ENCODE measurements at places on chromosomes 2 and 18.
A peak's percentile ranks its signal among the peaks of the same experiment; 100 is the strongest.

- no peak for DNase-seq
These were observed 25.0 kb downstream of the SPEG start for GRCh38 chr2:219459460-219460311.

DNA sequence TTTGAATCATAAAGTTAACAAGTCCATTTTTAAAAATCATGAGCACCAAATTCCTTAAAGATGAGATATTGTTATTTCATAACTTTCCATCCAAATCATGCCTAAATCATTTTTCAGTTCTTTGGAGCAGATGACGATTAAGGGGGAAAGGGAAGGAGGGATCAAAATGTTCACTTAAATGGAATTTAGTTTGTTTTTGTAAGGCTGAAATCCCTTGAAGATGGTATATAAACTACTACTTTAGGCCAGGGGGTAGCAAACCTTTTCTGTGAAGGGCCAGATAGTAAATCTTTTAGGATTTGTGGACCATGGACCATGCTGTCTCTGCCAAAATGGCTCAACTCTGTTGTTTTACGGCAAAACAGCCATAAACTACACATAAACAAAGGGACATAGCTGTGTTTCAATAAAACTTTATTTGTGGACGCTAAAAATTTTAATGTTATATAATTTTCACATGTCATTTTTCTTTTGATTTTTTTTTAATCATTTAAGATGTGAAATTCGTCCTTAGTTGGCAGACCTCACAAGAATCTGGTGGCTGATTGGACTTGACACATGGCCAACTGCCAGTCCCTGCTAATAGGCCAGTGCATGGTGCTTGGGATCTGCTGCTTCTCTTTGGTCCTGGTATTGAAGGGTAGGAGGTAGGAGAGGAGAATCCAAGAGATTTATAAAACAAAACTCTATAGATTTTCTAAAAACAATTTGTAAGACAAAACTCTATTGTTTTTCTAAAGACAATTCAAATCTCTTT lies 52.0 kb upstream of the RTN4 start:
- no peak for DNase-seq

GRCh38 chr2:103401621-103402020 lies 639.8 kb downstream of the TMEM182 start:
- no peak for DNase-seq

- DNase-seq = no peak
These were observed 638.9 kb upstream of the LRRTM1 start for GRCh38 chr2:80943487-80943886.

DNA sequence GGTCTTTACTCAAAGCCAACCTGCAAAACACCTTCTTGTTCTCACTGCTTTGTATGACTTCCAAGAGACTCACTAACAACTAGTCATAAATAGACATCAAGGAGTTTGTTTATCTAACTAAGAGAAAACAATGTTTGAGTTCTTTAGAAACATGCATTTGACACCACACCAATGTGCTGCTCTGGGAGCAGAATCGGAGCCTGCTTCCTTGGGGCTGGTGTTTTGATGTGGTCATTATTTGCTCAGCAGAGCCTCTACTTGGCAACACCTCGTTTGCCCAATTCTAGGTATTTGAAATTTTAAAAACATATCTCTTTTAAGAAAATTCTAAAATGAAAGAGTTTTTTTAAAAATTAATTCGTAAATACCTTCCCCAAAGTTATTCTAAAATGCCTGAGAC lies 167.5 kb downstream of the BCL2 start:
- no peak for DNase-seq

GRCh38 chr2:231464576-231465540 lies 574 bp upstream of the NCL start:
- DNase-seq = peak; percentile 98

DNA sequence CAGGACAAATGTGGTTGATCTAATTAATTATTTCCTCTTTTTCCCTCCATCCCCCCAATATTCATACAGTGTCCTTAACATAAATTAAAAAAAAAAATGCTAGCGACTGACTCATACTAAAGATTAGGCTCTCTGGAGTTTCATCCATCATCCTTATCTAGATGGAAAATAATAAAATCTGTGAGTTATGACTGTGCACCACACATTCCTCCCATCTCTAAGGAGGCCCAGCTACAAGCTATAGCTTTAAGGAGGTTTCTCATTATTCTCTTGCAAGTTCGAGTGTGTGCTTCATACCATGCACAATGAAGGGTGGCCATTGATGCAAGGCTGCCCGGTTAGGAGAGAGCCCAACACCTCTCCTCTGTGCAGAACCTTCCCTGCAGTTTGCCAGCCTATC lies 77.3 kb downstream of the XDH start:
- no peak for DNase-seq

DNA sequence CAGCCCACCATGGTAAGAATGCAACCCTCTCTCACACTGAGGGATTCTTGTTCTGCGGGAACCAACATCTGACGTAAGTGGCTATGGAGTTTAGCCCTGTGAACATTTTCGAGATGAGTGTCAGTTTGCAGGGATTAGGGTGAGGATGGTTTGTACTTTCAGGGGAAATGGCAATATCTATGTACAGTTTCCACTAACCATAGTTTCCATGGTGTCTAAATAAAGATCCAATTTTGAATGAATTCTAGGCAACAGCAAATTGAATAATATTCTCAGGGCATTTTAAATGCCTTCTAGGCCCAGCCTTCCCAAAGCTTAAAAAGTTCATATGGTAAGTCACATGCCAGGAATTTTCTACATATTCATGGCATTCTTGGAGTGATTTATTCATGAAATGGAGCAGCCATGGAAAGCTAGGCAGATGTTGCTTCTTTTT lies 105.4 kb upstream of the MMADHC start:
- no peak for DNase-seq

DNA sequence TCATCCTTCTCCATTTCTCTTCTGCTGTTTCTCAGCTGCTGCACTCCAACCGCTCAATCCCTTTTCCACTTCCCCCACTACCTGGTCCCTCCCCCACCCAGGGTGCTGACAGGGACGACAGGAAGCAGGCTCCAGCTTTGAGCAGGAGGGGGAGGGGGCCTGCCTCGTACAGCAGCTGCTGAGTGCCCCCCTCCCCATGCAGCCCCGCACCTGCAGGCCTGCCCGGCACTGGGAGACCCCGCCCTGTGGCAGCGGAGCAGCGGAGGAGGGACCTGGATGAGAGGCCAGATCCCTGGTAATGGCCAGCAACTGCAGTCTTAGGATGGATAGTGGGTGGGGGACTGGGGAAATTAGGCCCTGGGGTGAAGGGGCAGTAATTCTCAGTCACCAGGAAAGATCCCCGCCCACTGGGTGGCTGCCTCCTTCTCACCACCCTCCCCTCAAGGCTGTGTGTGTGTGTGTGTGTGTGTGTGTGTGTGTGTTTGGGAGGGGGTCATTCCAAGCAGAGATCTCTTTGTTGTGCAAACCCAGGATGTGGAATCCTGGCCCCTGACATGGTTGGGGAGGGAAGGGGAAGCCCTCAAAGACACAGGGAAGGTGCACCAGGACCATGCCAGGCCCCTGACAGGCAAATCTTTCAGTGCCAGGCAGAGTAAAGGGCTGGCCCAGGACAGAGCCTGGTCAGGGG lies 6.8 kb upstream of the CRYBA2 start:
- DNase-seq = no peak

DNA sequence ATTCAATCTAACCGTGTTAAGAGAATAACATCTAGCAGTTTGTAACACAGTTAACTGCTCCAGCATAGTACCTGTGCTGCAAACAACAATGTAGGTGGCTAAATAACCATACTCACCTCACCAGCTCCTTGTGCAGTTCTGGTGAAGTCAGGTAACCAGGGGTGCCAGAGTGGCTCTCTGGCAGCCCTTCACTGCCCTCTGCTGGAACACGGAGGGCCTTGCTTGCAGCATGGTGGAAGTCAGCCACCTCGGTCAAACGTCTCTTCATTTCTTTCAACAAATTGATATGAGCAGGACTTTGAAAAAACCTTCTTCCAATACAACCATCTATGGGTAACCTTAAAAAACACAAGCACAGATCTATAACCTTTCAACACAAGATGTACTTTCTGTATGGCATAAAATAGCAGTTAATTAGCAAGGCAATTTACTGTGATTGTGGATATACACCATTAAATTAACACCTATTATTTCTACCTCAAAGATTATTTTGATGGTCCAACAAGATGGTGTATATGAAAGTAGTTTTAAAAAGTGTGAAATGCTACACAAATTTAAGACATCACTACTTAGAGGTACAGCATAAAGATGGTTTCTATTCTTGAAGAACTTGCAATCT lies 56.6 kb downstream of the EPG5 start:
- peak; percentile 39 for DNase-seq

DNA sequence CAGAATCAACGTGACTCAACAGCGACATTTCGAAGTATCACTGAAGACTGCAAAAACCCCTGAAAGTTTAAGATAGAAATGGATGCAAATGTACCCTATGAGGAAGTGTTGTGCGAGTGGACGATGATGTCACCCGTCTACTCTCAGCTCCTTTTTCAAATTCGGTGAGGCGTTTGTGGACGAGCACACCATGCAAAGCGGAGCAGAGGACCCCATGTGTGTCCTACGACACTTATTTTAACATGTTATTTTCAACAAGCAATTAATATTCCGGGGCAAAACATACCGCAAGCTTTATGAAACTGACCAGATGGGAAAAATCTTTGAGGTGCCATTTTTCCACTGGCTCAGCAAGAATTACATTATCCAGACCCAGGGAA lies 2.0 kb downstream of the PXDN start:
- DNase-seq = no peak

DNA sequence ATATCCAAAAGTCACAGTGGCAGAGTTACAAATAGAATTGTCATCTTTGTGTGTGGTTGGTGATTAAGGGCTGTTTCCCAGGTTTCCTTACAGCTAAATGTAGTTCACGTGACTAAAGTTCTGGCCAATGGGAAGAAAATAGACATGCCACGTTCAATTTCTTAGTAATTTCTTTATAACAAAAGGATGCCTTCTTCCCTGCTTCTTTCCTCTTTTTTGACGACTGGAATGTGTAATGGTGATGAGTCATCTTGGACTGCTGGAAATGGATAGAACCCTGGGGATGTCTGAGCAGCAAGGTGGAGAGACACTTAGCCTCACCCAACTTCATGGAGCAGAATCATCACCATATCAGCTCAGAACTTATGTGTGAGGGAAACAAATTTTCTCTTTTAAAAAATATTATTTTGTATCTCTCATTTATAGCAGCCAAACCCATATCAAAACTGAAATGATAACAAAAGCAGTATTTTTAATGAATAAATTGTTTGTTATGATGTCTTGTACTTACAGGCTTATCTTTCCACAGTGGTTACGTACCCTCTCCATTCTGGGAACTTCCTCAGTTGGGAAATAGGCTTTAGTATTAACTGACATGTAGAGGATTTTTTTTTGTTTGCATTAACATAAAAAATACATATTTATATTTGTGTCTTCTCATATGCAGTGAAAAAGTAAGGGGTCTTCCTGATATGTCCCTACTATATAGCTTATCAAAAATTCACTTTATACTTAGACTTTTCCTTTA lies 91.1 kb upstream of the CDH2 start:
- no peak for DNase-seq

GRCh38 chr18:79424008-79424565 lies 28.4 kb downstream of the NFATC1 start:
- no peak for DNase-seq

- DNase-seq = no peak
These were observed 19.3 kb downstream of the CCDC178 start for GRCh38 chr18:33421225-33421624.
